ENCODE measurements at places on chromosomes 12 and 14. TPM values are rescaled to one million over a fixed set of nuclear protein-coding genes. Genes with fewer than 3 reads are reported as not detected.

DNA sequence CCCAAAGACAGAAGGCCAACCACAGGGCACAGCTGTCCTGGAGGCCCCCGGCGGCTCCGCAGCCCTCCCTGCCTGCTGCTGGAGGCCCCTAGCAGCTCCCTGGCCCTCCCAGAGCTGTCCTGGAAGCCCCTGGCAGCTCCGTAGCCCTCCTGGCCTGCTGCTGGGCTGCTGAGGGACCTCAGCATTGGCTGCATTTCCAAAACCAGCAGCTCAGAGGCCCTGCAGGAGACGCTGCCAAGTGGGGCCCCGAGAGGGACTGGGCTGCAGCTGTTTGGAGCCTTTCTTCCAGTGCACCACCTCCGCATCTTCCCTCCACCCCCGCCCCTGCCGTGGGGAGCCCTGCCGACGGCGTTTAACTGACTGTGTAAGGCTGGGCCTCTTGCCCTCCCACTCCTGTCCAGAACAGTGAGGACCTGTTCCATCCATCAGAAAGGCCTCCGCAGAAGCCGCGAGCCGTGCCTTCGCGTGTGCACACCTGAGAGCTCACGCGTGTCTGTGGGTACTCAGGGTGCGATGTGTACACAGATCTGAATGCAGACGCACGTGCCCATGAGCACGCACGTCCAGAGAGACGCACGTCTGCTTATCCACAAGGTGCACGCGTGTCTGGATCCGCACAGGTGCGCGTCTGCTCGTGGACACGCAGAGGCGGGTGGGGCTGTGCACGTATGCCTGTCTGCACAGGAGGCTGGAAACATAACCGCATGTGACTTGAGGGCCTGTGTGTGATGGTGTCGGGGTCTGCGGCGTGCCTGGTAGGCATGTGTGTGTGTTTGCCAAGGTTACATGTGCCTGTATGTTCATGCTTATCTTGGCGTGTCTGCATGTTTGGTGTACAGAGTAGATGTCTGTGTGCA is 57.0 kb upstream of the FBRSL1 start:
- DNase-seq: no peak

- DNase-seq: no peak
Measured at GRCh38 chr12:95593266-95593871, 42.1 kb upstream of the USP44 start.

DNA sequence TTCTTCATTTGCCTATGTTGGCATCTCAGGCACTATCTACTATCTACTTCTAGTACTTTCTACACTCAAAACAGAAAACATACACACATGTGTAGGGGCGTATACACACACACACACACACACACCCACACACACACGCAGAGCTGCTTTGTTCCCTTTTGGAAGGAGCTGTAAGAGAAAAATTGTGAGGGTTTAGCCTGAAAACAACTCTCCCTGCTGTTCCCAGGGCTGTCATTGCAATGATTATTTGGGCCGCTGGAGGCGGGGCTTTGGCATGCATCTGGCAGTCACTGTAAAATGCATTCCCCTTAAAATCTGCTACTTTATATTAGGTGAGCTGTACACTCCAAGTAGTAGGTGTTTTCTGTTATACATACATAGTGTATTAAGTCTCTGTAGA is 29.1 kb upstream of the SLC38A2 start:
- DNase-seq: no peak

ASCL1 gene
- 17.8 TPM for total RNA-seq

DNA sequence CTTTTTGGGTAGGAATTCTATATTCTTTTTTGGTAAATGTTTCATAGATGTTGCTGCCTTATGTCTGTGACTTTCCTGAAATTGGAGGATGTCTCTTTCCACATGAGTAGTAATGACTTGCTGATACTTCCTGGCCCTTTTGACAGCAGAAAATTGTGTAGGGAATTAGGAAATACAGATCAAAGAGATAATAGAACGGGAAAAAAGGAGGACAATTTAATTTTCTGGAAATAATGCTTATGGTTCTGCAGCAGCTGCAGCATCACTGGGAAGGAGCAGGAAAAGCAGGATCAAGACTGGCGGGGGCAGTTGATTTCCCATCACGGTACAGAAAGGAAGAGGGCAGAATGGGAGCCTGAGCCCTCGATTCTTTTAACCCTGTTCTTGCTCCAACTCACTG is 68.8 kb upstream of the PZP start:
- DNase-seq: no peak

ANO4 gene
- total RNA-seq: 0.28 TPM

EFS gene
- 1.6 TPM for total RNA-seq

DNA sequence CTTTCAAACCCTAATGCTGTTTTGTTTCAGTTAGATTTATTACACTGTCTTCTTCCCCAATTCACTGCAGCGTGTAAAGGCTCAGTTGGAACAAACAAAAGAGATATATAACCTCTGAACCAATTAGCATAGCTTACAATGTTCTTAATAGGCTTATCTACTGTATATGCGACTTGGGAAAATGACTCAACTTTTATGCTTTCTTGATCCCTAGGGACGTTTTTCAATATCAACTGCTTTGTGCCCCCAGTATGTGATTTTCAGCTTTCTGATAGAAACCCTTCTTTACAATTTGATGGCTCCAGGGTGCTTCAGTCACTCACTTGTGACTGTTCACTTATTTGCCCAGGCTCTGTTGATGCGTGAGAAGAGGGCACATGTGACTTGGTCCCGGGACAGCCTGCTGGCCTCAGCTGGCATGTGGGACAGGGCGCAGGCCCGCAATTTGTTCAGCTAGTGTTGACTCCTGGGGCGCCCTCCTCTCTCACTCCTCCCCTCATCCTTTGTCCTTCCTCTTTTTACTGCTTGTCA is 107.1 kb downstream of the TMTC2 start:
- no peak for DNase-seq

DNA sequence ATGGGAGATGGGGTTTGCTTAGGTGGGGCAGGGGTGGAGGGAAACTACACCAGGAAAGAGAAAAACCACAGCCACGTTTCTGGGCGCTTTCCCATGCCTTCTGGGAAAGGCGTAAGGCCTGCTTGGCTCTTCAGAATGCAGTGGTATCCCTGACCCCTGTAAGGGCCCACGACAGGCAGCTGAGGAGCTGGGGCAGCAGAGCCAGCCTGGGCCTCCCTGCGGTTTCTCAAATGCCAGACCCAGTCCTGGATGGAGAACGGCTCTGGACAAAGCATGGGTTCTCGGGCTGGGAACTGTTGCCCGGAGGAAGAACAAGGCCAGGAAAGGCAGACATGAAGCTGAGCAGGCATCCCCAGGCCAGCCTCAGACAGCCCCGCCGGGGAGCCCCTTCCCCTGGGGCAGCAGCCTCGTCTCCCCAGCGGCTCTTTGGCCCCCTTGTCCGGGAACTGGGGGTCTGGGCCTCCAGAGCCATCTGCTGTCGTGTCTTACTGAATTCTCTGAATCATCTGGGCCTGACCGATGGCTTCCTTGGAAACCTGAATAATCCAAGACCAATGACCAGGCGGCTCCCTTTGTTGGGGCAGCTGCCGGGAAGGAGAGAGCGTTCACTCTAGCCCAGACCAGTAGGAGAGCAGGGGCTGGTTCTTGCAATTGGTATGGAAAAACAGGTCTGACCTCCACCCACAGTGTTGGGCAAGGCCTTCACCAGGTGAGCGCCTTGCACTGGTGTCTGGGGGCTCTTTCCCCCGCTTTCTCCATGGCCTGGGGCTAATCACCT is 64.0 kb upstream of the RIN3 start:
- no peak for DNase-seq

CD69 gene
- 90.9 TPM for total RNA-seq

ACACB gene
- total RNA-seq: 2.0 TPM

CISTR gene
- not detected for total RNA-seq

AQP2 gene
- 0.05 TPM for total RNA-seq

DNA sequence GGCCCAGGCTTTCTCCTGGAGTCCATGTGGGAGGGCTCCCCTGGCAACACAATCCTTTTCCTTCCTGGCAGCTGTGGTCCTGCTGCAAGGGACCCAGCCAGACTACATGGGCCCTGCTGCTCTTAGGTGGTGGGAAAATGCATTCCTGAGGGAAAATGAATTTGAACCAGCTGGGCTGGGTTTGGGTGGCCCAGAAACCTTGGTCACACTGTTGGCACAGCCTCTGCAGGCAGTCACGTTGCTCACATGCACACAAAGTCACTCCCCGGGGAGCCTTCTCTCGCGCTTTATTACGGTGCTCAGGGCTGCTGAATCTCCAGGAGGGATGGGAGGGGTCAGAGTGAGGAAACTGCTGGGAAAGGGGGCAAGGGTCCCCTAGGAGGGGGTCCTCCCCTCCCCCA is 17.2 kb downstream of the PLEKHG3 start:
- no peak for DNase-seq

DNA sequence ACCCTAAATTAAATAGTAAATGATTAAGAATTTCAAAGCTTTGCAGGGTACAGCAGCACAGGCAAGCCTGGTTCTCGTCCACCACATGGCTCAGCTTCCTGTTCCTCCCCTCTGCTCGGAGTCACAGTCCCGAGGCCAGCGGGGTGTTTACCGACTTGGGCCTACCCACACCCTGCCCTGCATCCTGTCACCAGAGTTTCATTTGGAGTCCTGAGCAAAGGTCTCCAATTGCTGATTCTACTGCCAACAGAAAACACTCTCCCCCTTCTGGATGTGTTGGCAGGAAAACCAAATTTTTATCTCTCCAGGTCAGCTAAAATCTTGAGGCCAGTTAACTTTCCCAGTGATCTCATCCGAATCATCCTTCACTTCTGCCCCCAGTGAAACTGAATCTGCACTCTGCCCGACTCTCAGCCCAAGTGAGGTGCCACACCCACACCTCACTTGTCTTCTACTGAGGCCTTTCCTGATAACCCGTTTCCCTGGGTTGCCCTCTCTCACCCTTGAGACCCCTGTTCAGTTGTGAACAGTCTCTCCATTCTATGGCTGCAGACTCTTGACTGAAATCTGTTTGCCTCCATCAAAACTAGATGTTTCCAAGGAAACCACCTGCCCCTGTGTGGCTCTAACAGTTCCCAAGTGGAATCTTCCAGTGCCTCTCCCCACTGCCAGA is 71.2 kb downstream of the VCPKMT start:
- DNase-seq: no peak
